ENCODE measurements at places on chromosomes 11 and 22.

- no peak for DNase-seq
These were observed 1.0 kb downstream of the MALAT1 start for GRCh38 chr11:65499713-65500386.

- no peak for DNase-seq
These were observed 223.8 kb upstream of the DDI1 start for GRCh38 chr11:103812680-103813079.

GRCh38 chr22:29316141-29316828 is 788 bp upstream of the RASL10A start:
- no peak for DNase-seq

DNA sequence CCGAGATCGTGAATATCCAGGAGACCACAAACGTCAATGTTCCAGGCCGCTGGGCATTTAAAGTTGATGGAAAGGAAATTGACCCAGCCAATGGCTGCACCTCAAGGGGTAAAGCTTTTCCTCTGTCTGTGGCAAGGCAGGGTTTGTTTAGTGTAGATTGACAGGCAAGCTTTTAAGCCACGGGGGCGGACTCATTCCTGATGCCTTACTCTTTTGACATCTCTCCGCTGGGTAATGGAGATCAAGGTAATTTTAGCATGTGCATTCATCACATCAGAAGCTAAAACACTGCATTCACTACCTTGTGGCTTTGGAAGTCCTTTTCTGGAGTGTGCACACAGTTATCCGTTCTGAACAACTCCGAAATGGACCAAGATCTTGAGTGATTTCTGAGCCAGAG is 12.6 kb downstream of the TECTA start:
- no peak for DNase-seq

DNA sequence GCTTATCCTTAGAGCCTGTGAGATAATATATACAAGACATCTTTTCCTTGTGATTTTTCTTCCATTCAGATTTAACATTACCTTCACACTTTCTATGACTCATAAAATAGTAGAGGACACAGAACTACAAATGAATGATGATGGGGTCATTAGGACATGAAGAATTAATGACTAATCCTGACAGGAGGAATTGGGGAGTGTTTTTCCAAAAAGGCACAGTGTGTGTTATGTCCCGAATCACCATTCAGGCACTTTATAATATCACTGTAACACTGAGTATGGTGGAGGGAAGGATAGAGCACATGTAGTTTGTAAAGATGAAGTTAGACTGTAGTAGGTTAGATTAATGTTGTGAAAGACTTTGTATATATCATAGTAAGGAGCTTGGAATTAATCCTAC is 391.3 kb downstream of the JRKL start:
- no peak for DNase-seq

DNA sequence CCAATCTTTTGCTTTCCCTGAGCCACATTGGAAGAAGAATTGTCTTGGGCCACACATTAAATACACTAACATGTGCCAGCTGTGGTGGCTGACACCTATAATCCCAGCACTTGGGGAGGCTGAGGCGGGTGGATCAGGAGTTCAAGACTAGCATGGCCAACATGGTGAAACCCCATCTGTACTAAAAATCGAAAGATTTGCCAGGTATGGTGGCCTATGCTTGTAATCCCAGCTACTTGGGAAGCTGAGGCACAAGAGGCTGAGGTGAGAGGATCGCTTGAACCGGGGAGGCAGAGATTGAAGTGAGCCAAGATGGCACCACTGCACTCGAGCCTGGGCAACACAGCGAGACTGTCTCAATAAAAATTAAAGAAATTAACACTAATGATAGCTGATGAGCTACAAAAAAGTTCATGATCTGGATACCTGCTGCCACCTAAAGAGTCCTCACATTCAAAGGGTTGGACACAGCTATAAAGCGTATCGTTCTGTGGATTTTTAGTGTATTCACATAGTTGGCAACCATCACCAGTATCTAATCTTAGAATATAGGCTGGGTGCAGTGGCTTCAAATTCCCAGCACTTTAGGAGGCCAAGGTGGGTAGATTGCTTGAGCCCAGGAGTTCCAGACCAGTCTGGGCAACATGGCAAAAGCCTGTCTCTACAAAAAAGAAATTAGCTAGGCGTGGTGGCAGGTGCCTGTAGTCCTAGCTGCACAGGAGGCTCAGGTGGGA is 3.4 kb upstream of the LDHC start:
- DNase-seq: no peak

DNA sequence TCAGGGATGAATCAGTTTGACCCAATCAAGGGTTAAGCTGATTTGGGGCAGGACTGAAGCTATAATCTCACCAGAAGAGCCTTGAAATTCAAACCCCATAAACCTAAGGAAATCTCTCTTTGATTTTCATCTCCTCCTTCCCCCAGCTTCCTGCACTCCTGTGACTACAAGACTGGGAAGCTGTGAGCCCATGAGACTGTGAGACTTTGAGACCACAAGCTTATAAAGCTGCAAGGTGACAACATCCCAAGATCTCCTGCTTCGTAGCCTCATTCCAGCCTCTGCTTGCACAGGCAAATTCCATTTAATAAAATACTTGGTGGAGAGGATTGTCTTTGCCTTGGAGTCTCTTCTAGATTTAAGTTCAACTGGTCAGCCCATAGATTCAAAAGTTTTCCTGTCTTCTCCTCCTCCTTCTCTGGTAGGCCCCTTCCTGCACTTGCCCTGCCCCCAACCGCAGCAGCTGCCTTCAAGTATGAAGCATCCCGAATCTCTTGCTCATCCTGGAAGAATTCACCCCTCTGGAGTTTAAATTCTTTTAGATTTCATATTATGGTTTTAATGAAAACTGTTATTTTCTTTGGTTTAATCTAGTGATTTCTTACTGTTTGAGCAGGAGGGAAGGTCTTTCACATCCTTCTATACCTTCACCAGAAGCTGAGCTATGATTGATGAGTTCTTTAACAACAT is 42.1 kb downstream of the PAMR1 start:
- no peak for DNase-seq

DNA sequence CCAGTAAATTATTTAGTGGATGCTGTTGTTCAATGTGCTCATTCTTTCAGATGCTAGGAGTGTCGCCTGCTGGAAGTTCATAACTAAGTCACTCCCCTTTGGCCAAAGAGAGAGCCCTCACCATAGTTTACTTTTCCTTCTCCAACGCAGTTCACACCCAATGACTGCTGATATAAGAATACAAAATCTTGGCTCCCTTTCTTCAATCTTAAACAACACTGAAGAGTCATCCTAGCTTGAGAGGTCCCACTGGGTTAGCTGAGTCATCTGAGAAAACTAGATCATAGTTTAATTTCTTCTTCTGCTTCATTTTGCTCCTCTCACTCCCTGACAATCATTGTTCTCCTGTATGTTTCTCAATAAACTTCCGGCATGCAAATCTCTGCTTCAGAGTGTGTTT is 5.4 kb upstream of the OR52L1 start:
- DNase-seq: no peak

DNA sequence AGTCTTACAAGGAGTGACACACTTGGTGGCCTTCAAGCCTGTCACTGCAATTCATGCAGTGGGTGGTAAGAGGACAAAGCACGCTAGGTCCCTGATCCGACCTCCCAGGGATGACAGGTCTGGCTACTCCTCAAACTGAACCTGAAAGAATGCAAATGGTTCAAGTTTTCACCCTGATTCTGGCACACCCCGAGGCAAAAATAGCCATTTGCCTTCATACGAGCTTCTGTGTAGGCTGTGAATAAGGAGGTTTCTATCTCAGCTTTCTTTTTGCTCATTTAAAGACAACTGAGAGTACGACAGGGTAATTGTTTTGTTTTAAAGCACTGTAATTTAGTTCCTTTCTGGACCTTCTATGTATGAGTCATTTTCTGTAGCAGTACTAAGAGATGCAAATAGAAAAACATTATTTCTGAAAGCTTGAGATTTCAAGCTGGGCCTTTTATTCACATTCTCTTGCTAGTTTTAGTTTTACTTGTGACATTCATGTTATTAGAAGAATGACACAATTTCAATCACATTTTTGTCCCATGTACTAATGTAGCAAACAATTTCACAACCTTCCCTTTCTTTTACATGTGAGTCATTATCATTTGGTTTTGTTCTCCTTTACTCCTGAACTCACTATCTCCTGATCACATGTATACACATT is 56.6 kb upstream of the FDX1 start:
- no peak for DNase-seq

Data from cortex of kidney (tissue), 1 donor.